ENCODE measurements at places on chromosomes 16 and 17.

GRCh38 chr16:23999663-24000062, 163.9 kb downstream of the PRKCB start:
- peak; percentile 69 for DNase-seq

DNA sequence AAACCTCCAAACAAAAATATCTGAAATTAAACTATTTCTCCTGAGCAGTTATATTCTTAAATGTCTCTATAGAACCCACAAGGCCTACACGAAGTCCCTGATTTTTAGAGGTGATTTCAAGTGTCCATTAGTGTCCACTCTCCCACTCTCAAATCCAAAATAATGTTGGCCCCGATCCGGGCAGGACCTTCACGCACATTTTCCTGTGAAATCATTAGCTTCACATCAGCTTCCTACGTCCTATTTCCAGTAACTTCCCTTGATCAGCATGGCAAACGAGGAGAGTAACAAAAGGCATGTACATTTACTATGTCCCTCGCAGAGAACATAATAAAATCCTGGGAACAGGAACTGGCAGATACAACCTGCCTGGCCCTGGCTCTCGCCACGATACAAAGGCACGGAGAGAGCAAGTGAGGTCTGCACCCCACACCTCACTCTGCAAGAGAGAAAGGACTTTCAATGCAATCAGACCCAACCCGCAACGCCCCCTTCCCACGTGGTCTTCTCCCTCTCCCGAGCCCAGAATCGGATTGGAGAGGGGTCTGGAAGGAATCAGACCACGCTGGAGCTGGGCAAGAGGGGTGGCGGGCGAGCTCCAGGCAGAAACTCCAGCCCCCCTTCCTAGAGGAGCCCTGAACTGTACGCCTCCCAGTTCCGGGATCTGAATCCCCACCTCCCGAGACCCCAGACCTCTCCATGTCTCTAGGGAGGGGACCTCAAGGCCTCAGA, 17.5 kb upstream of the C17orf78 start:
- DNase-seq = peak; percentile 17

DNA sequence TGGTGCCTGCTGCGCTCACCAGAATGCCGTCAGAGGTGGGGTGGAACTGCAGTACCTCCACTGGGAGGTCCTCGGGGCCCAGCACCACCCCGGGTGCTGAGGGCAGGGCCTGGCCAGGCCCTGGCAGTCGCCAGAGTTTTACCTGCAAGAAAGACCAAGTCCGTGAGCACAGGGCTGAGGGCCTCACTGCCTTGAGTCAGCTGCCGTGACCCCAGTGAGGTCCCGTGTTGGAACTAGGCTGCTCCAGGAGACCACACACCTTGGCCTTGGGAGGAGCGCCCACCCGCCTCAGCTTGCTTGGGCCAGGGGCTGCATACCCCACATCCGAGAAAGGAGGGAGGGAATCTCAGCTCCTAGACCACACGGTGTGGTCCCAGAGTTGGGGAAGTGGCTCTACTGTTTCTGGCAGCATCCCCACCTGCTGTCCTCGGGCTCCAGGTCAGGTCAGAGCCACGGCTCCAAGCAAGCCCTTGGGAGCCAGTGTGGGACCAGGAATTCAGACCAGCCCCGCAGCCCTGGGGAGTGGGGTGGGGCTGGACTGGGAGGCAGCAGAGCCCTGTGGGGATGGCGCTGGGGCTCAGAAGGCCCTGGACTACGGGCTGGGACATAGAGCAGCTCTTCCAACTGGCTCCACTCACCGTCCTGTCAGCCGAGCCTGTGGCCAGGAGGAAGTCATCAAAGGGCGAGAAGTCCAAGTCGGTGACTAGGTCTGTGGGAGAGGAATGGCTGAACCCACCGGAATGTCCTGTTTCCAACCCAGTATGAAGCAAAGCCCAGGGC, 8.7 kb downstream of the CORO7 start:
- no peak for DNase-seq

DNA sequence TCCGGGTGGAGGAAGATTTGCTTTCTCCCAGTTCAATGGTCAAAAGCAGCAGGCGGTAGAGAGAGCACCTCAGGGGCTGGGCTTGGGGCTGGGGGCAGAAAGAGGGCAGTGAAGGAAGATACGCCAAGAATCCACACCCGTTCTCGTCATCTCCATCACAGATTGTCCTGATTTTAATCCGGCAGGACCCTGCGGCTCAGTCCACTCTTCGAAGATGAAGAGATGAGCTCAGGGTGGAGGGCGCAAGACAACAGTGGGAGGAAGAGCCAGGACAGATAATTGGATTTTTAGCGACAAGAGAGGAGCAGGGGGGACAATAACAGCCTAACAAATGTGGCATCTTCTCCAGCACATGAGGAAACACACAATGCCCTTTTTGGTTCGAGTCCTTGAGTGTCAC, 165.9 kb downstream of the SDK2 start:
- DNase-seq = no peak

DNA sequence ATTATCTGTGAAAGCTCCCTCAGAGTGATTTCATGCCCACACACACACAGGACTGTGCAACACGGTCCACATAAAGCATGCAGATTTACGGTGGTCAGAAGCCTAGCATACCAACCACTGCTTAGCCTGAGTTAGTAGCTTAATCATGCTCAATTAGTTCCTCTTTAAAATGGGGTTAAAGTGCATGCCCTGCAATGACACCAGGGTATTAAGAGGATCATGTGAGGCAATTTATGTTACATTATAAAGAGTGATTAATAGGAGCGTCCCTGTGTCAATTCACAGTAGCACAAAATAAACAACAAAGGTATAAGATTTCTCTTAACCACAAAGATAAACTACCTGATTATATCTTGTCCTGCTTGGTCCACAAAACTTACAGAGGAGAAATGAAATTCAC, 39.8 kb downstream of the C17orf67 start:
- DNase-seq = no peak

- no peak for DNase-seq
Measured at GRCh38 chr16:66964049-66964448, 3.0 kb downstream of the CES3 start.

DNA sequence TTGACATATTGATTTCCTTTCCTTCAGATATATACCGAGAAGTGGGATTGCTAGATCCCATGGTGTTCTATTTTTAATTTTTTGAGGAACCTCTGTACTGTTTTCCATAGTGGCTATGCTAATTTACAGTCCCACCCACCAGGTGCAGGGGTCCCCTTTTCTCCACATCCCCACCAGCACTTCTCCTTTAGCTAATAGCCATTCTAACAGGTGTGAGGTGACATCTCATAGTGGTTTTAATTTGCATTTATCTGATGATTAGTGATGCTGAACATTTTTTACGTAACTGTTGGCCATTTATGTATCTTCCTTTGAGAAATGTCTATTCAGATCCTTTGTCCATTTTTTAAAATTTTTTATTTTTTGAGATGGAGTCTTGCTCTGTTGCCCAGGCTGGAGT, 93.9 kb downstream of the SDR42E1 start:
- DNase-seq = no peak

DNA sequence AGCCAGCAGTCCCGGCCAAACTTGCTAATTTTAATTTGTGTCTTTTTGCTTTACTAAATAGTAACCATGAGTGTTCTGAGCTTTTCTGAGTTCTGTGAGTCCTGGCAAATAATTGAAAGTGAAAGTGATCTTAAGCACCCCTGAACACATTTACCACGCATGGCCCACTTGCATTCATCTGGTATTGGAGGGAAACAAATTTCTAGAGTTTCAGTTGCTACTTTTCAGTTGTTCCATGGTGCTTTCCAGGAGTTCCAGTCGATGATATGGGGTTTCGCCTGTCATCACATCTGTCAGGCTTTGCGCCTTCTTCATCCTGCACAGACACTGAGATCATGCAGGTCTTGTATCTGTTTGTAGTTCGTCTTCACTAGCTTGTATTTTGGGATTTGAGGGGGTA, 44.1 kb downstream of the CRLF3 start:
- no peak for DNase-seq

DNA sequence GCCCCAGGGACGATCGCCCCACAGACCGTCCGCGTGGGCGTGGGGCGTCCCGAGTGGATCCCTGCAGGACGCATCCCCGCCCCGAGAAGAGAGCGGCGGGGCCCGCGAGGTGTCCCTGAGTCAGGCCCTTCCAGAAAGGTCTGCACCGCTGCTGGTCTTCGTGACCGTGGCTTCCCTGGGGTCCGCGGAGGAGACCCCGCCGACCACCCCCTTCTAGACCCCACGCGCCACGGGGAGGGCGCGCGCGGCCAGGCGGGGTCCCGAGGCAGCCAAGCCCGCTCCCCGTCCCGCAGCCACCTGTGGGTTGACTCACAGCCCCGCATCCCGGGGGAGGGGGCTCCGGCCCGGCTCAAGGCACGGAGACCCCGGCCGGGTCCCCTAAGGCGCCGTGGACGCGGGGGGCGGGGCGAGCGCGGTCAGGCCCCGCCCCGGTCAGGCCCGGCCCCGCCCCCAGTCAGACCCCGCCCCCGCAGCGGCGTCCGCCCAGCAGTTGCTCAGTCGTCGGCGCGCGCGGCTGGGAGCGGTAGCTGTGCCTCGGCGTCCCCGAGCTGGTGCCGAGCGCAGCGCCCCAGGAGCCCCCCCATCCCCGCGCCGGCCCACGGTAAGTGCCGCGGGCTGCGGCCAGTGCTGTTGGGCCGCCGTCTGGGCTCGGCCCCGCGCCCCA, at the start of gene BAIAP3:
Gene BAIAP3 (plus strand): TSS at position 497 of the 664 bp plus-strand sequence. CDS start 4,905 bp downstream, outside the sequence.
- DNase-seq = no peak

GRCh38 chr16:19168371-19169081, 486 bp downstream of the SYT17 start:
- no peak for DNase-seq

DNA sequence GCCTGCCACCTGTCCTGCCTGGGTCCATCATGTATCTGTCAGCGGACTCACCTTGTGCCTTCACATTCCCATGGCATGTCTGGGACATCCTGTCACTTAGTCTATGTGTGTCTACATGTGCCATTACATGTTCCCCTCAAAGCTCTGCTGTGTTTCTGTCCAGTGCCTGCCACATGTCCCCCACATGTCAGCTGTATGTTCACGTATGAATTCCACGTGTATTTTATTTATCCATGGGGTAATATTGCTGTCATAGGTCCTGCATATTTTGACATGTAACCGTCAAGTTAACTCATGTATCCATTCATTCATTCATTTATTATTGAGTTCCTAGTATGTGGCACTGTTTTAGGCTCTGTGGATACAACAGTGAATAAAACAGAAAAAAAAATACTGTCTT, 20.8 kb downstream of the TMEM92 start:
- no peak for DNase-seq

DNA sequence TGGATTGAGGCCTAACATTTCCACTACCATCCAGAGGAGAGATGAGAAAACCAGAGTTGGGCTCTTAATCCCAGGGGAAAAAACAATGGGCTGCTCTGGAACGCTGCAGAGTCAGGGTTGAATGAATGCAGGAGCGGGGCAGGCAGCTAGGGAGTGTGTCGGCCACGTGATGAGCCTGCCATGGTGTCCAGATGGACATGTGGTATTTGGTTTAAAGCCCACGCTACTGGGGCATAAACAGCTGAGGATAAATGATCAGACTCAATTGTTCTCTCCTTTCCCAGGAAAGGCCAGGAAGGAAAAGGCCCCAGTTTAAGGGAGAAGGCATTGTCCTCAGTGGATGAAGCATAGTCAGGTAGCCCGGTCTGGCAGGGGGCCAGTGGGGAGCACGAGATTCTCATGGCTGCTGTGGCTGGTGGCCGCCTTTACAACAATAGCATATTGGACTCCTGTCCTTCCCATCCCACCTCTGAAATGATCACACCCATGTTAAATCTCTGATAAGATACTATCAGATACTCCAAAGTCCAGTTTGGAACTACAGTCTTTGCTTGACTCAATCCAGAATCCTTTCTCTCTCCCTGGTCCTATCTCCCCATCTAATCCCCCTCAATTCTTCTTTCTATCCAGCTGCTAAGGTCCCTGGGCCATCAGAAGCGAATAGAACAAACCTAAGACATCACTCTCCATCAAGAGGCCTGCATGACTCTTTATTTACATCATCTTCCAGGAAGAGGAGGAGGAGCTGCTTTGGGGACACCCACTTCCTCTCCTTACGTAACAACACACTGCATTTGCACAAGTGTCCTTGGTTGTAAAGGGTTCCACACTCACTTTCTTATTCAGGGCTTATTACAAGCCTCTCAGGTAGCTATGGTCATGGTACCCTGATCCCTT, 20.4 kb downstream of the CA4 start:
- DNase-seq = no peak

DNA sequence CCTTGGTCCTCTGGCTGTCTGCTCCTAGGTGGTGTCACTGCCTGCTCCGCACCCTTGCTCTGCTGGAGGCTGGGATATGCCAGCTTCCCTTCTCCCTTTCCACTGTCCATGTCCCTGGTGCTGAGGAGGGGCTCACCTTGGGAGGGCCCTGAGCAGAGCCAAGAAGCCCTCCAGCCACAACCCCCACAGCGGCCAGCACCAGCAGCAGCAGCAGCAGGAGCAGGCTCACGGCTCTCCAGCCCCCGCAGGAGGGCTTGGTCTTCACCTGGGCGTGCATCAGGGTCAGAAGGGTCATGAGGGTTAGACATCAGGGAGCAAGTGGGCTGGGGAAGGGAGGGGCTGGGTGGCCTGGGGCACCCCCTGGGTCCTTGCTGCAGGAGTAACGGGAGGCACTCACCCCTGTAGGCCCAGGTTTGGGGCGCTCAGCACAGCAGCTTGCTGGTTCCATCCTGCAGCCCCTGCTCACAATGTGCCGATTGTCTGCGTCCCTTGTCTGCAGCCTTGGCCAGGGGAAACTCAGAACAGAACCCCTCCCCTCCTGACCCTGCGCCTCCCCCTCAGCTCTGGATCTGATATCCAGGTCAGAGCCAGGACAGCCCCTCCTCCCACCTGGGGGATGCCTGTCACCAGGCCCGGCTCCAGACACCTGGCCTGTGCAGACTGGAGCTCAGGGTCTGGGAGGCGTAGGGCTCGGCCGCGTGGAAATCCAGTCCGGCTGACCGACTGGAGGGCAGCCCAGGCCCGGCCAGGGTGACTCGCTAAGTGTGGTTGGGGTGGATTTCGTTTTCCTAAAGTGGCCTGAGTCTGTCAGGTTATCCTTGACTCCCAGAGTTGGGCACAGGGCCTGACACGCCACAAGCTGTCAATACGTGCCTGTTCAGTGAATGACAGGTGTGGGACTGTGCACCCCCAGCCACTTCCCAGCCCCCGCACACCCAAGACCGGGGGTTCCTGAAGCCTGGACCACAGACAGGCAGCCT, at the start of gene BRICD5:
Gene BRICD5 (minus strand): TSS at position 478 of the 980 bp plus-strand sequence. CDS start 30 bp downstream, at position 448.
- no peak for DNase-seq

GRCh38 chr17:59425085-59425931, 93.9 kb downstream of the YPEL2 start:
- DNase-seq = no peak

DNA sequence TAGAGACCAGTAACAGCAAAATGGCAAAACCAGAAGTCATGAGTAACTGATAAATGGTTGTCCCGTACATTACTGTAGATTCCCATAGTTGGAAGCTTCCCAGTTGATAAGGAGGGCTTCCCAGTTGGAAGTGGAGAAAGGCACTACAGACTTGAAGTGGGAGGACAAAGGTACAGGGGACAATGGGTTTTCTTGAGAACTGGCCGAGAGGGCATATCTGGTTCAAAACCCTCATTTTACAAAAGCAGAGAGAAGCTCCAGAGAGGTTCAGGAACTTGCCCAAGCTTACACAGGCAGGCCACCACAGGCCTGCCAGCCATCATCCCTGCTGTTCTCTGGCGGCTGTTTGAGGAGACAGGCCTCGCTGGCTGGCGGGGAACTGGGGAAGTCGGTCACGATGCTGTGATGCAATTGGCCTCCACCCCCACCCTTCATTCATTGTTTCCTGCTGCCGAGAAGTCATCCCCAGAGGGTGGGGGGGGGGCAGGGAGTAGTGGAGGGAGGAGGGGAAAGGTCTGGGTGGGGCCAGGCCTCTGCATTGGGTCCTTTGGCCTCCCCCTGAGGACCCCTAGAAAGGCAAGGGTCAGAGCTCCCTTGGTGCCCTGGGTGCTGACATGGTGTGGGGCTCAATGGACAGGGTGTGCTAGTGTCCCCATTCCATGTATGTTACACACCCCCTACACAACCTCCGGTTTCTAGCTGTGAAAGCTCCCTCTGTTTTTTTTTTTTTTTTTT, 3.0 kb downstream of the UBALD2 start:
- peak; percentile 60 for DNase-seq

All from stimulated activated CD4-positive, alpha-beta T cell treated with anti-CD3 and anti-CD28 coated beads, TNF-alpha, amount 100 ng/mL, for 48 hours (primary cell).